ENCODE measurements at places on chromosomes 11 and 22. TPM values are rescaled to one million over a fixed set of nuclear protein-coding genes. Genes with fewer than 3 reads are reported as not detected.

The LGALS12 gene
- not detected for total RNA-seq

The BDNF gene
- 12.6 TPM for total RNA-seq

The MADD gene
- 53.8 TPM for total RNA-seq

The TRPM5 gene
- not detected for total RNA-seq

The AQP11 gene
- 4.9 TPM for total RNA-seq

The NXPE4 gene
- total RNA-seq = not detected

The SNX32 gene
- total RNA-seq = 6.1 TPM

The MYEOV gene
- total RNA-seq = not detected

The SYT7 gene
- 14.7 TPM for total RNA-seq

GRCh38 chr22:47902646-47903180 is 1140.3 kb downstream of the TBC1D22A start:
- DNase-seq = no peak

DNA sequence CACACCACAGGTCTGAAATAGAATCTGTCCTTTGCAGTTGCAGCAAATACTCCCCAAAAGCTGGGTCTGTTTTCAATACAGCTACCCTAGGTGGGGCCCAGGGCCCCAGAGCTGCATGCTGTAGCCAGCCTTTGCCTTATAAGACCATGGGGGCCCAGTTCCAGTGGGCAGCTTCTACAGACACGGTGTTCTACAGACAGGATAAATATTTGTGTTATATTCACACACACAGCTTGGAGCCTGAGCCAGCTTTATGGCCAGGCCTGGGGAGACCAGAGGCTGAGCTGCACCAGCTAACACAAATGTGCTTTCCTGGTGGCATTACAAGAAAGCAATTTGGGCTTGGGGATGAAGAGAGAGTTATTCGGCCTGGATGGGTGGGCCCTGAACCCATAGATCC is 151.8 kb upstream of the NCAM1 start:
- no peak for DNase-seq

GRCh38 chr11:2259466-2259830 is 10.9 kb downstream of the ASCL2 start:
- no peak for DNase-seq

DNA sequence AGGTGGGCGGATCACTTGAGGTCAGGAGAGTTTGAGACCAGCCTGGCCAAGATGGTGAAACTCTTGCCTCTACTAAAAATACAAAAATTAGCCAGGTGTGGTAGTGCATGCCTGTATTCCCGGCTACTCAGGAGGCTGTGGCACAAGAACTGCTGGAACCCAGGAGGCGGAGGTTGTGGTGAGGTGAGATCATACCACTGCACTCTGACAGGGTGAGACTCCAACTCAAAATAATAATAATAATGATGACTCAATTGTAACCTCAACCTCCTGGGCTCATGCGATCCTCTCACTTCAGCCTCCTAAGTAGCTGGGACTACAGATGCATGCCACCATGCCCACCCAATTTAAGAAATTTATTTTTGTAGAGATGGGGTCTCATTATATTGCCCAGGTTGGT is 15.6 kb upstream of the CHRNA10 start:
- DNase-seq = no peak

GRCh38 chr11:57640068-57640800 is 9.5 kb downstream of the YPEL4 start:
- no peak for DNase-seq

GRCh38 chr11:61037441-61038093 is 64.7 kb upstream of the CD5 start:
- DNase-seq = no peak

GRCh38 chr22:23305922-23306374 is 125.6 kb downstream of the BCR start:
- peak; percentile 59 for DNase-seq

- DNase-seq = no peak
Measured at GRCh38 chr11:76321820-76322524, 59.0 kb downstream of the THAP12 start.

- no peak for DNase-seq
Measured at GRCh38 chr11:126485986-126486635, 130.6 kb downstream of the ST3GAL4 start.

GRCh38 chr11:65886826-65887722 is 1.2 kb downstream of the FIBP start:
- no peak for DNase-seq

GRCh38 chr11:76067099-76067498 is 139.2 kb downstream of the WNT11 start:
- no peak for DNase-seq

DNA sequence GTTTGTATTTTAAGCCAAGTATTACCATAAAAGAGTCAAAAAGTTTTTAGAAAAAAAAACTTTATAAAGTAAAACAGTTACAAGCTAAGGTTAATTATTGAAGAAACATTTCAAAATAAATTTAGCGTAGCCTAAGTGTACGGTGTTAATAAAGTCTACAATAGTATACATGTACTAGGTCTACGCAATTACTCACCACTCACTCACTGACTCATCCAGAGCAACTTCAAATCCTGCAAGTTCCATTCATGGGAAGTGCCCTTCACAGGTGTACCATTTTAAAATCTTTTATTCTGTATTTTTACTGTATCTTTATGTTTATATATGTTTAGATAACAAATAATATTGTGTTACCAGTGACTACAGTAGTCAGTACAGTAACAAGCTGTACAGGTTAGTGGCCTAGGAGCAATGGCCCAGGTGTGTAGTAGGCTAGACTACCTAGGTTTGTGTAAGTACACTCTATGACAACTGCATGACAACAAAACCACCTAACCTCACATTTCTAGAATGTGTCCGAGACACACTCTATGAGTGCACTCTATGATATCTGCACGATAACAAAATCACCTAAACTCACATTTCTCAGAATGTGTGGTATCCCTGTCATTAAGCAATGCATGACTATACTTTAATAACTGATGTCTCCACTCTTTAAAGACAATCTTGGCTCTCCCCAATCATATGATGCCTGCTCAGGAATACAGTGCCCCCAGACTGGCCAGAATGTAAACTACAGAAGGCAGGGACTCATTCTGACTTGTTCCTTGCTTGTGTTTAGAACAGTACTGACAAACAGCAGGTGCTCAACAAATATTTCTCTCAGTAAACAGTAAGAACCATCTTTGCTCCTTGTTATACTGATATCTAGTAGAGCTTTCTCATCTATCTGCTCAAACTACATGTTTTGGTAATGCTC is 21.2 kb downstream of the KMT5B start:
- no peak for DNase-seq

GRCh38 chr11:36363361-36364268 is 67.5 kb downstream of the PRR5L start:
- no peak for DNase-seq

DNA sequence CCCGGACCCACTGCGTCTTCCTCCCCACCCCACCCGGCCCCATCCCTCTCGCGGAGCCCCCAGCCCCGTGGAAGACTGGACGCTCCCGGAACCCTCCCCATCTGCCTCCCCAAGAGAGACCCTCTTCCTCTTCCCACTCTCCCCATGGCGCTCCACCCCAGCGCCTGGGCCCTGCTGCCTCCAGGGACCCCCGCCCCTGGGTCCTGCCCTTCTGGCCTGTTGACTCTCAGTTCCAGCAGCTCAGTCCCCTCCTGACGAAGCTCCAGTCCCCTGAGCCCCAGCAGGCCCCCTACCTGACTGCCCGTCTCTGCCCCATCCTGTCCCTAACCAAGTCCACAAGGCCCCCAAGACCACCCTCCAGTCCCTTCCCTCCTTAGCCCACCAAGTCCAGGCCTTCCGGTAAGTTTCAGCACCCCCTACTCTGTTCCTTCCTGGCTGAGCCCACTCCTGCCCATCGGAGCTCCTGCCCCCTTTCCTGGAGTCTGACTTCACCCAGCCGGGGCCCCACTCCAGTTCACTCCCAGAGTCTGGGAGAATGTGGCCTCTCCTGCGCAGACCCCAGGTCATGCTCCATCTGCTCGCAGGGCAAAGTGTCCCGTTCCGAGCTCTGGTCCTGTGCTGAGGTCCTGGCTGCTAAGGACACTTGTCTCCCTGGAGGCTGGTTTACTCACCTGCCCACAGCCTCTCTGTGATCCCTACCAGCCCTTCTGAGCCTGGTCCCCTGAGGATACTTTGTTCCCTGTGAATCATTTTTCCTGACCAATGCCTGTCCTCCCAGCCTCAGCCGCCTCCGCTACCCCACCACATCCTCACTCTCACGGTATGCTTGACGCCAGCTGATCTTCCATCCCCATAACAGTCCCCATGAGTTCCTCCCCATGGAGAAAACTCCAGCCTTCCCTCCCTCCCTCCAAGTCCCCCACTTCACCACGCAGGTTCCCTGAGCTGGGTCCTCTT is 722 bp downstream of the IFITM10 start:
- DNase-seq = no peak

GRCh38 chr11:72297828-72298227 is 53.9 kb upstream of the PHOX2A start:
- DNase-seq = no peak

GRCh38 chr22:29470159-29470855 is 9.7 kb upstream of the NEFH start:
- DNase-seq = no peak

- no peak for DNase-seq
Measured at GRCh38 chr11:9253086-9253485, 12.1 kb downstream of the DENND5A start.

- peak; percentile 25 for DNase-seq
Measured at GRCh38 chr22:17705951-17706900, 67.7 kb downstream of the BCL2L13 start.

- DNase-seq = no peak
Measured at GRCh38 chr11:41051919-41052635, 407.4 kb downstream of the LRRC4C start.

- no peak for DNase-seq
Measured at GRCh38 chr11:91265946-91266345, 958.7 kb upstream of the FAT3 start.

- no peak for DNase-seq
Measured at GRCh38 chr22:19674129-19674928, 40.0 kb upstream of the SEPTIN5 start.

GRCh38 chr11:59207988-59208451 is 4.7 kb downstream of the MPEG1 start:
- DNase-seq = peak; percentile 39

- DNase-seq = no peak
Measured at GRCh38 chr22:20989323-20990138, 7.4 kb downstream of the LZTR1 start.

DNA sequence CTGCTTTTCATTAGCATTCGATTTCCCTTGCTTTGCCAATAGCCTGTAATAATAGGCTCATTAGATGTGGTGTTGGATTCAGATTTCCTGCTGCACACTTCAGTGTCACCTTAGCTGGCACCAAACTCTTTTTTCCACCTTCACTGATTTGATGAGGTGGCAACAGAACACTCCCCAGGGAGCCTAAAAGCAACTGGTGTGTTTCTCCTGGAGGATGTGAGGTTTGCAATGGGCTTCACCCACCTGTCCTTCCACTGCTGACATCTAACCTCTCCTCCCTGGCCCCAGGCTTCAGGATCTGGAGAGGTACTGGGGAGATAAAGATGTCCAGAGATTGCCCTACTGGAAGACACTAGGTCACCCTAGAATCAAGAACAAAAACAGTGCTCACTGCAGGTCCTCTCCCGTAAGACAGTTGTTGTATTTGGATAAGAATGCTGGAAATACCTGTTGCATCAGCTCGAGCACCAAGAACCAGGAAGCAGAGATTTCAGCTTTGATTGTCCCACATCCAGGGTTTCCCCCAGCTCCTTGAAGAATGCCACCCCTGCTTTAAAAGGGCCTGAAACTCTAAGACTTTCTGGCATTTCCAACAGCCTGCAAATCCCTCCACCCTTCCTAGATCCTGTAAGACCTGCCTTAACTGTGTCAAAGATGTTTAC is 96.9 kb downstream of the SLC1A2 start:
- DNase-seq = no peak

DNA sequence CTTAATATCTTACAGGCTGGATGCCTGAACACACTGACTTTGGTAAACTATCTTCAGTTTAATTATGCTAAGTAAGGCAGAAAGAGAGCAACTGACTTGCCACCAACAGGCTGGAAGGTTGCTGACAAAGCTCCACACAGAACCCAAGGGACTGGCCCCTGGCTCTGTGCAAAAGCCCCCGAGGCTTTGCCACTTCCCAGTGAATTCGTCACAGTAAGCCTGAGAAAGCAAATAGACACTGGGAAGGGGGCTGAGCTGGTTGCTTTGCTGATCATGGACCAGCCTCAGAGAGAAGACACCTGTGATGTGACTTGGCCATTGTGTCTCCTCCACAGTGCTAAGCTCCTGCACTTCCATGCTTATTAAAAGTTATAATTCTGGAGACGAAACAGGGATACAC is 91.7 kb downstream of the BLID start:
- no peak for DNase-seq

GRCh38 chr11:19697721-19698121 is 14.9 kb upstream of the NAV2 start:
- no peak for DNase-seq

GRCh38 chr11:65590240-65590738 is 5.3 kb downstream of the KCNK7 start:
- DNase-seq = no peak

GRCh38 chr11:110027627-110028371 is 65.4 kb upstream of the ZC3H12C start:
- no peak for DNase-seq

DNA sequence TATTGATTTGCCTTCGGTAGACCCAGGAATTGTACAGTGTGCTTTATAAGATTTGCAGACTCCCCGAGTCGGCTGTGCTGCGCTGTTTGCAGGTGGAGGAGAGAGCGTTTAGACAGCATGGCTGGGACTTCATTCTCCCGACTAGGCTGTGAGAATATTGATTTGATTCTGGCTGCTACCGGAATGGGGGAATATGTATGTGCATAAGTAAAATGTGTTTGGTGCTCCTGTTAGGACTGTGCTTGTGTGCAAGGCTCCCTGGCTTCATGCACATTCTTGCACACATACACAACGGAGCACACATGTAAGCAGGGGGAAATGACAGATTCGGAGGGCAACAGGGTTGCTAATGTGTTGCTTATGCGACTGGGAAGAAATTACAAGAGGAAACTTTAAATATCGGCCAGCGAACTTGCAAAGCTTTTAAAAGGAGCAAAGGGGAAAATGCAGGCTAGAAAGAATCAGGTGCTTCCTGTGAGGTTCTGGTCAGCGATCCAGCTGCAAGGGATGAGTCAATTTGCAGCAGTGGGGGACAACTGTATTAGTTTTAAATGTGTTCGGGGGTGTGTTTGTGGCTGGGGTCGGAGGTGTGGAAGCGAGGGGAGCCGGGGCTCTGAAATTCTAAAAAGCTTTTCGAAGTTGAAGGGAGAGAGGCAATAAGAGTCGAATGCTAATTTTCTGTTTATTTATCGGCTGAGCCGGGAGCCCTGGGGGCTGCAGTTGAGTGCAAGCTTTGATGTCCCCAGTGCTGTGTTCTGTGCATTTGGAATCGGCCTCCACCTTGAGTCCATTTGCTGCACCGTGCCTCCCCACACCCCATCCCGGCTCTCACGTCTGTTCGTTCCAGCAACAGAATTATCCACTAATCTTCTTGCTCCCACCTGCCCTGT is 731 bp downstream of the NTM start:
- no peak for DNase-seq
